ENCODE measurements at places on chromosomes 5 and 9. TPM values are rescaled to one million over a fixed set of nuclear protein-coding genes. Genes with fewer than 3 reads are reported as not detected.

GRCh38 chr9:127509261-127509954 lies 58.1 kb downstream of the LRSAM1 start:
- H3K27me3 ChIP-seq, result no peaks in the 10 kb centered on the region
- H3K4me1 ChIP-seq, result no peaks in the 10 kb centered on the region
- no peak overlapping the region for H3K27ac ChIP-seq
- peak; percentile 13 for DNase-seq
- H3K4me3 ChIP-seq, result no peak overlapping the region
- no peaks in the 10 kb centered on the region for H3K36me3 ChIP-seq

DNA sequence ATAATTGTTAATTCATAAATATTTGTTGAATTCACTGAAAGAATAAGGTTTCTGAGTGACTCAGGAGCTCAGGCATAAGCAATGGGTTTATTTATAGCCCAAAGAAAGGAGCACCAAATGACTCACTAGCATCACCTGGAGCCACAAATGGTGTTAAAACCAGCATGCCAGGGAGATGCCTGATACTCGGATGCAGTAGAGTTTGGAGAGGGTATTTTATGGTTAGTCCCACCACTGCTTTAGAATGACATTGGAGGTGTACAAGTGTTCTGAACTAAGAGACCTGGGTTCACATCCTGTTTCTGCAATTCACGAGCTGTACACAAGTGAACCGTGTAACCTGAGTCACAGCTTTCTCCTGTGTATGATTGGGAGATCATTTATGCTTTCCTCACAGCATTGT lies 25.2 kb downstream of the CCL28 start:
- H3K4me3 ChIP-seq, result no peak overlapping the region
- no peak for DNase-seq
- no peaks in the 10 kb centered on the region for H3K27me3 ChIP-seq
- H3K36me3 ChIP-seq, result peaks cover 3% of the 10 kb centered on the region
- H3K4me1 ChIP-seq, result peaks cover 10% of the 10 kb centered on the region

GRCh38 chr5:81787474-81788242 lies 36.8 kb upstream of the SSBP2 start:
- H3K36me3 ChIP-seq, result no peaks in the 10 kb centered on the region
- H3K27me3 ChIP-seq, result peaks cover 6% of the 10 kb centered on the region
- H3K4me3 ChIP-seq, result no peak overlapping the region

- H3K27ac ChIP-seq, result no peak overlapping the region
- H3K27me3 ChIP-seq, result no peaks in the 10 kb centered on the region
- no peaks in the 10 kb centered on the region for H3K36me3 ChIP-seq
- no peak overlapping the region for H3K4me3 ChIP-seq
- no peak for DNase-seq
- no peaks in the 10 kb centered on the region for H3K4me1 ChIP-seq
Observed at GRCh38 chr5:24141046-24141445, 503.7 kb downstream of the CDH10 start.

DNA sequence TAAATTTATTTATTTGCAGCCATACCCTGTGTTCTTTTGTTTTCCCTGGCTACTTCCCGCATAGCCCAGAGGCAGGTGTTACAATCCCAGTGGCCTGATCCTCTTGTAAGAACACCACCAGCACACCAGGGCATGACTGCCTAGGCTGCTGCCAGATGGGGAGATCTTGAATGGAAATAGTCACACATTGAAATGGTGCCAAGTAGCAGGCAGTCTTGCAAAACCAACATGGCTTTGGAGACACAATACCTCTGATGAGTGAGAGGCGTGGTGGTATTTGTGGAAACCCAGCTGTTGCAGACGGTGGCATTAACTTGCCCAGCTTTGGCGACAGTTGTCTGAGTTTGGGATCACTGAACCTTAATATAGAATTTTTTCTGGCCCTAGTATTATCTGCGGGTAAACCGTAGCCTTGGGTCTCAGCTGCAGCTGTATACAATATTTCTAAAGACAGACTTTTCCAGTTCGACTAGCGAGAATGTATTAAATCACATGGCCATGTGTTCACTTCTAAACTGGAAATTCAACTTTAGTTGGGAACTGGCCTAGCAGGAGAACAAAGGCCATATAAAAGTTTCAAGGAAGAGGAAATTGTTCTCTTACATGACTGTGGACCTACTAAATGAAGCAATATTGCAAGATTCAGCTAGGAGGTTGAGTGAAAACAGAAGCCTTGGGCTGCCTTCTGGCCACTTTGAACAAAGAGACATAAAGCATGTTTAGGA lies 277.0 kb downstream of the SMARCA2 start:
- DNase-seq, result no peak
- H3K4me1 ChIP-seq, result no peaks in the 10 kb centered on the region
- no peak overlapping the region for H3K4me3 ChIP-seq
- no peak overlapping the region for H3K27ac ChIP-seq
- peaks cover 27% of the 10 kb centered on the region for H3K27me3 ChIP-seq

DNA sequence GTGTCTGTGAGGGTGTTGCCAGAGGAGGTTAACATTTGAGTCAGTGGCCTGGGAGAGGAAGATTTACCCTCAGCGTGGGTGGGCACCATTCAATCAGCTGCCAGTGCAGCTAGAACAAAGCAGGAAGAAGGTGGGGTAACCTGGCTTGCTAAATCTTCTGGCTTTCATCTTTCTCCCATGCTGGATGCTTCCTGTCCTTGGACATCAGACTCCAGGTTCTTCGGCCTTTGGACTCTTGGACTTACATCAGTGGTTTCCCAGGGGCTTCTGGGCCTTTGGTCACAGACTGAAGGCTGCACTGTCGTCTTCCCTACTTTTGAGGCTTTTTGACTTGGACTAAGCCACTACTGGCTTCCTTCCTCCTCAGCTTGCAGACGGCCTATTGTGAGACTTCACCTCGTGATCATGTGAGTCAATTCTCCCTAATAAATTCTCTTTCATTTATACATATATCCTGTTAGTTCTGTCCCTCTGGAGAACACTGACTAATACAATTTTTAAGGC lies 38.1 kb downstream of the PBX3 start:
- H3K27me3 ChIP-seq, result no peaks in the 10 kb centered on the region
- H3K4me1 ChIP-seq, result peaks cover 28% of the 10 kb centered on the region
- no peak for DNase-seq
- no peak overlapping the region for H3K27ac ChIP-seq

GRCh38 chr9:122190597-122191381 lies 31.1 kb downstream of the MORN5 start:
- H3K36me3 ChIP-seq, result no peaks in the 10 kb centered on the region
- H3K27ac ChIP-seq, result no peak overlapping the region
- DNase-seq, result no peak
- no peak overlapping the region for H3K4me3 ChIP-seq

DNA sequence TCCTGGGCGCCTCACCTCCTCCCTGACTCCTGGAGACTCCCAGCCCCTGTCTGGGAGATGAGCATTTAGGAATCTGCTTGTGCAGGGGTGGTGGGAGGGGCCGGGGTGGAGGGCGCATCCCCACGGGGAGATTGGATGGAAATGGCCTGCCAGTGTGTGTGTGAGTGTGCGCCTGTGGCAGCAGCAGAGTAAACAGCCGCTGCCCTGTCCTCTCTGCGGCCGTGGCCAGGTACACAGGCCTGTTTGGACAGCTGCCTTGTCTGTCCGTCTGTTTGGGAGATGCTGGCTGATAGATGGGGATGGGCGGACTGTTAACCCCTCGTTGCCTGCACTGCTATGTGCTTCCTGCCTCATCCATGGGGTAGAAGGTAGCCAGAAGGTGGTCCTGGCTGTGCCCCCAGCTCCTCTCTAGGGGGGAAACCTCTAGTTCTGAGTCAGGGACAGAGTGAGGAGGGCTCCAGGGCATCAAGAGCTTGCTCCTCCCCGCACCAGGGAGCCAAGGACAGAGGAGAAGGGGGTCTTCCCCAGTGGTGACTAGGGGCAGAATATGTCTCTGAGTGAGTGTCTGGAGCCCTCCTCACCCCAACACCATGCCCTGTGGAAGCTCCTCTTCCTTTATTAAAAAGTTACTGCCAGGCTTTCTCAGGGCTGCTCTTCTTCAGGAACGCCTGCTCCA lies 60.1 kb downstream of the LMX1B start:
- peaks cover 32% of the 10 kb centered on the region for H3K27me3 ChIP-seq
- H3K4me3 ChIP-seq, result no peak overlapping the region
- H3K36me3 ChIP-seq, result no peaks in the 10 kb centered on the region
- no peak overlapping the region for H3K27ac ChIP-seq
- H3K4me1 ChIP-seq, result peaks cover 14% of the 10 kb centered on the region

GRCh38 chr5:157252711-157253465 lies 13.0 kb upstream of the CYFIP2 start:
- DNase-seq, result peak; percentile 93
- H3K27ac ChIP-seq, result peak overlapping the region; percentile 91
- H3K27me3 ChIP-seq, result no peaks in the 10 kb centered on the region
- H3K36me3 ChIP-seq, result peaks cover 61% of the 10 kb centered on the region

Gene FUT7
- 10.0 TPM for total RNA-seq

DNA sequence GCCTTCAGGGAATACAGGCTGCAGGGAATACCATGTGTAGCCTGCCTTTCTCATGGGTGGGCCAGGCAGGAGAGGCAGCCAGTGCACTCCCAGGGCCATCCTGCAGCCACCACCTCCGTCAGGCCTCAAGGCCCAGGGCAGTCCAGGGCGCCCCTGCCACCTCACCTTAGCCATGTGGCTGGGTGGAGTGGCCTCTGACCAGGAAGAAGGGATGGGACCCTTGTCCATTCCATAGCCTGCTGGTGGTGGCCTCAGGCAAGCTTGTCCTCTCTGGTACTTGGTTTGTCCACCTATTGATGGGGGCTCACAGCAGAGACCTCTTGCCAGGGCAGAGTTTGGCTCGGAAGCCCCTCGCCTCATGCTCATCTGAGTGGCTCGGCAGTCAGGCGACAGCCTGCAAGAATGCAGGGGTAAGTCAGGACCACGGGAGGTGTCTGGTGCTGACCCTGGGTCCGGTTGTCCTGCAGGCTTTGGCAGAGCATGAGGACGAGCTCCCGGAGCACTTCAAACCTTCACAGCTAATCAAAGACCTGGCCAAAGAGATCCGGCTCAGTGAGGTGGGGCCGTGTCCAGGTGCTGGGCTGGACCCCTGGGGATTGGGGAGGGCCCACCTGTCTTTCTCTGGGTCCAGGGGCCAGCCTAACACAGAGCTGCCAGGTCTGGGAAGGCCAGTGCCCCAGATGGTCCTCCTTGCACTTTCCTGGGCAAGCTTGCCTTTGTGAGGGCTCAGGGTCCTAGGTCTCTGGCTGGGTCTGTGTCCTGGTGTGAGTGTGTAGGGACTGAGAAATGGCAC lies 82.9 kb downstream of the PHF2 start:
- H3K27ac ChIP-seq, result no peak overlapping the region
- DNase-seq, result peak; percentile 35
- no peak overlapping the region for H3K4me3 ChIP-seq
- H3K4me1 ChIP-seq, result no peaks in the 10 kb centered on the region
- no peaks in the 10 kb centered on the region for H3K27me3 ChIP-seq

DNA sequence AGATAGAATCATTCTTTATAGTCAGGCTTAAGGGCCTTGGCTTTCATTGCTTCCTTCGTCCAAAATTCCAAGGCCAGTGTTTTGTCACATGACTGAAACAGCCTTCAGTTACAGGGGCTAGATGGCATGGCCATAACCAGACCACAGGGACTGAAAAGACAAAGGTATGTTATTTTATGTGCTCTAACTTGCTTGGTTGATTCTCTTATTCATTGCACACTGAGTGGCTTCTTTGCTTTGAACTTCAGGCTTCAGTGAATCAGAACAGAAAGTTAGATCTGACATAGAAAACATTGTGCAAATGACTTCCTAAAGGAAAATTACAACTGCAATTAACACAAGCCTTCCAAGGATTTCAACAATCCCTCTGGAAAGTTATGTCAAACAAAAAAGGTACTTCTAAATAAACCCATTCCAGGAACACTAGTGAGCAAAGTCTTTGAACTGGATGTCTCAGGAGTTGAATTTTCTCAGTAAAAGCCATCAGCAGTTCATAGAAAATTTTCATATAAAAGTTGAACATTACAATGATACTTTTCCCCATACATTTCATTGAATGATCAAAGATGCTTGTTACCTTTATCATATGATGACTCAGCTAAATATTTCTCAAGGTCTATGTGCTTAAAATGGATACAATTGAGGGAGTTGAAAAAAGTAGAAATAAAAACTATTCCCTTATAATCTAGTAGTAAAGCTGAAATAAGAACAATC lies 355.3 kb downstream of the TMEM232 start:
- no peaks in the 10 kb centered on the region for H3K36me3 ChIP-seq
- no peaks in the 10 kb centered on the region for H3K27me3 ChIP-seq
- no peaks in the 10 kb centered on the region for H3K4me1 ChIP-seq
- no peak overlapping the region for H3K4me3 ChIP-seq
- no peak for DNase-seq

Gene CLK4
- total RNA-seq, result 22.3 TPM

Gene CDO1
- total RNA-seq, result not detected

GRCh38 chr5:67857502-67857901 lies 358.1 kb upstream of the PIK3R1 start:
- no peaks in the 10 kb centered on the region for H3K27me3 ChIP-seq
- H3K36me3 ChIP-seq, result no peaks in the 10 kb centered on the region
- no peak for DNase-seq

- peaks cover 5% of the 10 kb centered on the region for H3K36me3 ChIP-seq
- H3K27me3 ChIP-seq, result peaks cover 8% of the 10 kb centered on the region
- H3K4me3 ChIP-seq, result peak overlapping the region; percentile 32
- peak; percentile 60 for DNase-seq
Observed at GRCh38 chr9:91060520-91061343, 259.1 kb downstream of the SYK start.

DNA sequence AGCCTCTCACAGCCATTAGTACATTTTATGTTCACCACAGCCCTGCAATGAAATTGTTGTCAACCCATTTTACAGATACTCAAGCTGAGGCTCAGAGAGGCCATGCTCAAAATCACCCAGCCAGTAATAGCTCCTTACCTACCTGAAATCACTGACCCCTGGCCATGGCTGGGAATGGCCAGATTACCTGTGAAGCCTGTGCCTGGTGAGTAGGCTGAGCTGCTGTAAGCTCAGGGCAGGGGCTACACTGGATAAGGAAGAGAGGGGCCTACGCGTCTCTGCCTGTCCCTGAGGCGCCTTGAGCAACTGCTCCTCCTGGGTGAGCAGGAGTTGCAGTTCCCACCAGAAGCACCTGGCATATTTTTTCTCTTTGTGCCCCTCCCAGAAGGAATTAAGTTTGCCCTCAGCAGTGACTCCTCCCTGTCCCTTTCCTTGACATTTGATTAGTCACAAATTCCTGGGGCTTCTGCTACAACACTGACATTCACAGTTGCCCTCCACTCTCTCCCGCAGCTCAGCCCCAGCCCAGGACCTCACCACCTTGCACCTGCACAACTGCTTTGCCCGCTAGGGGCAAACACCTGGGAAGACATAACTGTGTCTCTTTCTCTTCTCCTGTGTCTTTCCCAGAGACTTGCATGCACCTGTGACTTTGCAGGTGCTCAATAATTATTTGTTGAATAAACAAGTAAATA lies 5.7 kb downstream of the CLTB start:
- peaks cover 31% of the 10 kb centered on the region for H3K4me1 ChIP-seq
- no peak overlapping the region for H3K27ac ChIP-seq
- no peak overlapping the region for H3K4me3 ChIP-seq
- DNase-seq, result no peak
- no peaks in the 10 kb centered on the region for H3K27me3 ChIP-seq

DNA sequence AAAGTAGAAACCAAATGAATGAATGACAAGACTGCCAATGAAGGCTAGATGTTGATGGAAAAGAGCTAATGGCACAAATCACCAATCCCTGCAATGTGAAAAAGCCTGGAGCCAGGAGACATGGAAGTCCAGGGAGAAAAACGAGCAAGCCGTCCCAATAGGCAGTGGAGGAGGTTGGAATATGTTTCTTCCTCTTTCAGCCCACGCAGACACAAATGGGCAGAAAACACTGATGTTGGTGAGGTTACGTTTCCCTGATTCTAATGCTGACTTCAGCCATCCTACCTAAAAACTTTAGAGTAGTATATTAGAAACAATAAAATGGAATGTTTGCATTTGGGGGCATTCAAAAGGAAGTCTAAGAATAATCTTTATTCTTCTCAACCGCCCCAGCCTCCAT lies 23.9 kb upstream of the KIF2A start:
- no peaks in the 10 kb centered on the region for H3K27me3 ChIP-seq
- no peak for DNase-seq
- H3K36me3 ChIP-seq, result peaks cover 20% of the 10 kb centered on the region
- no peak overlapping the region for H3K4me3 ChIP-seq
- no peak overlapping the region for H3K27ac ChIP-seq

Data from natural killer cell treated with Interleukin-12 subunit alpha and Interleukin-12 subunit beta and Interleukin-15 and Interleukin-18, amount 100 ng/mL, for 72 hours (primary cell).